ENCODE measurements at places on chromosomes 11 and 22.

GRCh38 chr11:1870721-1871466, 18.0 kb downstream of the LSP1 start:
- DNase-seq: no peak

GRCh38 chr11:130414107-130415080, 14.0 kb downstream of the ADAMTS8 start:
- DNase-seq: no peak

DNA sequence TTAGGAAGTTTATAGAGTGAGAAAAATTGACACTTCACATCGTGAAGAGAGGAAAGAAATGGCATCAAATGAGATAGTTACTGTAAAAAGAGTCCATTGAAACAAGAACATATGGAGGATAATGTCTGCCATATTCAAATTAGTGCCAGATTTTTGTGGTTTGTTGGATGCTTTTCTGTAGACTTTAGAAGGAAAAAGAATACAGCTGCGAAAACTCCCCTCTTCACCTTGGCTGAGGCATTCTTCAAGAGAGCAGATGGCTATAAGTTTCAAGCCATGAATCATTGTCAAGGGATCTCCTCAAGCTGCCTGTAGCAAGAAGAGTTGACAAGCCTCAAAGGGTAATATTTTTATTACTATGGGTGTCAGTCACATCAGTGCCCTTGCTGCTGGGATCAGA, 507.4 kb upstream of the RAG2 start:
- no peak for DNase-seq

- no peak for DNase-seq
Measured at GRCh38 chr11:86978756-86979608, 23.8 kb upstream of the FZD4 start.

- no peak for DNase-seq
Measured at GRCh38 chr11:33320814-33321330, 63.7 kb downstream of the HIPK3 start.

DNA sequence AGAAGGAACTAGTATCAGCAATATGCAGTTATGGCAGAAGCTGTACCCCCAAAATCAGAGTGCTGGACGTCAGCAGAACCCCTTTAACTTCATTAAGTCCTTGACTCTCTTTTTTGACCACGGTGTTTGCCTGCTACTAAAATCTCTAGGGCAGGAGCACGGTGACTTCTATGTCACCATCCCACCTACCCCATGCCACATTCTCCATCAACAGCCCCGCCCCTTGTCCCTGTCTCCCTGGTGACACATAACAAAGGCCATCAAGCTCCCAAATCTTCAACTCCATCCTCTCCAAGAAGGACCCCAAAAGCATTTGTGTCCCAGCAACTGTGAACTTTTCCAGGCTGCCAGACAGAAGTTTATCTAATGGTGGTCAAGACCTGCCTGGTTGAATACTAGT, 894 bp downstream of the ADA2 start:
- no peak for DNase-seq

DNA sequence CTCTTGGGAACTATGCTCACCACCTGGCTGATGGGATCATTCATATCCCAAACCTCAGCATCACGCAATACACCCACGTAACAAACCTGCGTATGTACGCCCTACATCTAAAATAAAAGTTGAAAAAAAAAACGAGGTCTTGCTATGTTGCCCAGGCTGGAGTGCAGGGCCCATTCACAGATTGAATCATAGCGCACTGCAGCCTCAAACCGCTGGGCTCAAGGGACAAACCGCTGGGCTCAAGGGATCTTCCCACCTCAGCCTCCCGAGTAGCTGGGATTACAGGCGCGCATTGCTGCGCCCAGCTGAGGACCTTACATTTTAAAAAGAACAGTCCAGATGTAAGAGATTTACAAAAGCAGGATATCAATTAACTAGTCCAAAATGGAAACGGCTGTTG, 41.9 kb upstream of the EMID1 start:
- DNase-seq: no peak

GRCh38 chr11:14873632-14874031, 18.4 kb downstream of the CYP2R1 start:
- no peak for DNase-seq

GRCh38 chr11:105274631-105275030, 135.1 kb upstream of the CARD18 start:
- no peak for DNase-seq
